ENCODE measurements at places on chromosomes 1 and 21.

DNA sequence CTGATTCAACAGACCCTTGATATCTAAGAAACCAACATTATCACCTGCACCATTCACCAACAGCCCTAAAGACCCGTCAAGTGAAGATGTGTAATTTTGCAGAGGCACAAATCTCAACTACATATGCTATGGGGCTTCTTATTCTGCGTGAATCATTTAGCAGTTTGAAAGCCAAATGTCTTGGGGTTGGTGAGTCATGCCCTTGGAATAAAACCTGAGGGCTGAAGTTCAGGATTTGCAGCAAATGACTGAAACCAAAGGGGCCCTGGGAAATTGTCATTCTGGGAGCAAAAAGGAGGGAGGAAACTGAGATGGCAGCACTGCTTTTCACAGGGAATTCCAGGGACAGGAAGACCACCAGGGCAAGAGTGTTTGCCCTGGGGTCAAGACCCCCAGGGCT lies 79.2 kb upstream of the TNR start:
- no peak for DNase-seq

DNA sequence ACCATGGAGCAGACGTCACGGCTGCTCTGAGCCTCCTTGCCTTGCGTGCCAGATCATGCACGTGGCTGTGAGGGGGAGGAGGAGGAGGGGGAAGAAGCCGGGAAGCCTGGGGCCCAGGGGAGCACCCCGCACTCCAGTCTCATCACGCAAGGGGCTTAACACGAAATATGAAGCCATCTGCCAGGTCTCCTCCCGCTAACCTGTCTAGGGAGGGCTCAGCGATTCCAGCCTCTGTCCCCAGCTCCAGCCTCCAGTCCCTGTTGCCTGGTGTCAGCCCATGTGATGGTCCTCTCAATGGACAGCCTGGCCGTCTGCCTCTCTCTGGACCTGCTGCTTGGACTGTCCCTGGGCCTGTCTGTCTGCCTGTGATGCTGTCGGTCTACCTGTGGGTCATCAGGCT lies 22.5 kb upstream of the C1QA start:
- DNase-seq = no peak

DNA sequence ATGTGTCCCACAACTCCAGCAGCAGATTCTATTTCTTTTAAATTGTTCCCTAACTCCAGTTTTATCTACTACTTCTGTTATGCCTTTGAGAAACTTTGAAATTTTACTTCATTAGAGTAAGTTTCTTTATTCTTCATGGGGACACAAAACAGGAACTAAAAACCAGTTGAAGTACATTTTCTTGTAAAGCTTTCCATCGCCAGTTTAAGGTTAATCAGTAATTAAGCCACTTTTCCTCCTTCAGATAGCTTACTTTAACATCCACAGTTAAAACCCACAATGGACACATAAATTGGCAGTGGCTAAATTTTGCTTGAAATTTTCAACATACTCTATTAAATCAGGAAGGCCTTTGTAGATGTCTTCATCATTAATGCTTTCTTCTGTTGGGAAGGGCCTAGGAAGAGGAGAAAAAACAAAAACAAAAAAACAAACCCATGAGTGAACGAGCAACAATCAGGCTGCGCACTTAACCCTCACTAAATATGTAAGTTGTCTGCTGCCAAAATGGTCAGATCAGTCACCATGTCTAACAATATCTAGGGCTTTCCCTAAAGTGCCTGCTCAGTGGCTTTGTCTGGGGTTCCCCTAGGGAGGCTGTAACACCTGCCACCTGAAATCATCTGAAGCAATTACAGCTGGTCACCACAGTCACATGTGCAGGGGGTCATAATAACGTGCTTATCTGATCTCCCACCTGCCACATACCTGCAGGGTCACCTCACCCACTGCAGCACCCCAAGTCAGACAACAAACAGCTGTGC lies 187.9 kb downstream of the VAV3 start:
- peak; percentile 24 for DNase-seq

GRCh38 chr1:29002792-29003191 lies 88.4 kb downstream of the EPB41 start:
- DNase-seq = no peak

GRCh38 chr1:233654658-233655280 lies 40.9 kb downstream of the KCNK1 start:
- no peak for DNase-seq

GRCh38 chr1:172359491-172359999 lies 60.9 kb upstream of the C1orf105 start:
- peak; percentile 31 for DNase-seq

- DNase-seq = no peak
These were observed 51.0 kb downstream of the ZBTB18 start for GRCh38 chr1:244102046-244102445.

- no peak for DNase-seq
These were observed 61.3 kb downstream of the SLC66A1 start for GRCh38 chr1:19373211-19374082.

- no peak for DNase-seq
These were observed 64.8 kb downstream of the GPR137B start for GRCh38 chr1:236207121-236207520.
